AG04450 (cell line): ENCODE measurements at places on chromosomes 2 and 18. TPM values are rescaled to one million over a fixed set of nuclear protein-coding genes. Genes with fewer than 3 reads are reported as not detected.

ST8SIA3 gene
- polyA plus RNA-seq, result not detected in 2 replicates

PLCD4 gene
- polyA plus RNA-seq, result 4.7 and 4.9 TPM in 2 replicates

CYP27A1 gene
- 25.6 and 31.0 TPM in 2 replicates for polyA plus RNA-seq

CNDP1 gene
- not detected in 2 replicates for polyA plus RNA-seq

SLC5A7 gene
- not detected in 2 replicates for polyA plus RNA-seq

LONRF2 gene
- polyA plus RNA-seq, result 0.83 and 0.98 TPM in 2 replicates
